ENCODE measurements at places on chromosomes 7 and 10.

DNA sequence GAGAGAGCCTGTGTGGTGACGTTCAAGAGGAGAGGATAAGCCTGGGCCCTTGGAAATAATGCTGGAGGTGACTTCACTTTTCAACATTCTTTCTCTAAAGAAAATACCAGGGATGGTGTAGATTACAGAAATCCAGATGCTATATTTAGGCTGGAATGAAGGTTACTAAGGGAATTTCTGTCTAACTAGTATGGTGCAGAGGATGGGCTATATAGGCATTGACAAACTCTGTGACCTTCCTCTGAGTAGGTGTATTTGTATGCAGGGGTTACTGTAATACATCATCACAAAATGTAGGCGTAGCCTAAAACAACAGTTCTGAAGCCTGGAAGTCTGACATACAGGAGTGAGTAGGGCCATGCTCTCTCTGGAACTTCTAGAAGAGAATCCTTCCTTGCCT, 155.3 kb upstream of the INHBA start:
- DNase-seq = no peak

DNA sequence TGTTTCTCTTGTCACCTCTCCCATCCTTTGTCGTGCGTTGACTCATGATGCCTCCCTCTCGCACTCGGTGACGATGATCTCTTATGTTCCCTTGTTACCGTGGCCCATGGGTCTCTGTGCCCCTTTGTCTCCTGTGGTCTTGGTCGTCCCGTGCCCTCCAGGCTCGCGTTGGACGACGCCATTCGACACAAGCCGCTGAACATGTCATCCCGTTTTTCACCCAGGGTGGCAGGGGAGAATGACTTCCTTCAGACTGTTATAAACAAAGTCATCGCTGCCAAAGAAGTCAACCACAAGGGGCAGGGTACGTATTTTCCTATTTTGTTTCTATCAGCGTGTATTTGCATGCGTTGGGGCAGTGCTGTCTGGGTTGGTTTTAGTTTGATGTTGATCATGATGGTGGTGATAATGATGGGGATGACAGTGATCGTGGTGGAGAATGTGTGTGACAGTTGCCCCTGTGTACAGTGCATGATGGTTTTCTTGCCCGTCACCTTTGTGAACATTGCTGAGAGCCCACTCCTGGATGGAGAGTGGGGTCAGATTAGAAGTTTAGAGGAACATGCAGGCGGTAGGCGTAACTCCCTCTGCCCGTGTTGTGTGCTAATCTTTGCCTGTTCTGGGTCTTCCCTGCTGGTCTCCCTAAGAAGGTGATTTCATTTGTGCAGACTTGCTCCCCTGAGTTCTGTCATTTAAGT, 107.0 kb downstream of the DOCK1 start:
- no peak for DNase-seq

- DNase-seq = no peak
Measured at GRCh38 chr7:39451901-39452300, 114.3 kb upstream of the YAE1 start.

GRCh38 chr10:35910234-35910633, 268.1 kb upstream of the FZD8 start:
- no peak for DNase-seq

GRCh38 chr7:106770191-106770590, 94.9 kb upstream of the PIK3CG start:
- DNase-seq = no peak

DNA sequence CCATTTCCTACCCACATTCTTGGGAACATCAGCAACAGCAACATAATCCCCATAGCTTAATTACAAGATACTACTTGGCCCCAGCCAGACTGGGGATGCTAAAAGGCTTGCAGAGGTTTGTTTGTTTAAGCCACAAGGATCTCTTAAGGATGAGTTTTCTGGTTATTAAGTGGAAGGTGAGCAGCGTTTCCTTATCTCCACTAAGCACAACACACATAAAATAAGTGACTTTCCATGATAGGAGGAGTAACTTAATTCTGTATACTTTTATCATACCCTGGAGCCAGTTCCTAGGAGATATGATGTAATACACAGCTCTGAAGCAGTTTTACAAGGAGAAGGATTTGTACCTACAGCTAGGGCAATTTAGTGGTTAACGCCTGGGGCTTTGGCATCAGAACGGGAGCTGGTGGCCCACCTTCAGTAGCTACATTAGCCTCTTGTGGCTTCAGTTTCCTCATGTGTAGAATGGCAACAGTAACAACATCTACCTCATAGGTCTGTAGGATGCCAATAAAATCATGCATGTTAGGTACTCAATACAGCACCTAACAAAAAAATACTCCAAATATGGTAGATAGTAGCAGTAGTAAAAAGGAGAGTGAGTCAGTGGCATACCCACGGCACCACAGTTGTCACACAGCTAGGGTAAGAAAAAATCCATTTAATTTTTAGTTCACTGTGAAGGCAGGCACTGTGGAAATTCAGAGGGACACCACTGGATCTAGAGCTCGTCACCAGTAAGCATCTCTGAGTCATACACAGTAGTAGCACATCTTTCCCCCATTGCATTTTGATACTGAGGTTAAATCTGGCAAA, 55.2 kb downstream of the DOCK4 start:
- DNase-seq = no peak

DNA sequence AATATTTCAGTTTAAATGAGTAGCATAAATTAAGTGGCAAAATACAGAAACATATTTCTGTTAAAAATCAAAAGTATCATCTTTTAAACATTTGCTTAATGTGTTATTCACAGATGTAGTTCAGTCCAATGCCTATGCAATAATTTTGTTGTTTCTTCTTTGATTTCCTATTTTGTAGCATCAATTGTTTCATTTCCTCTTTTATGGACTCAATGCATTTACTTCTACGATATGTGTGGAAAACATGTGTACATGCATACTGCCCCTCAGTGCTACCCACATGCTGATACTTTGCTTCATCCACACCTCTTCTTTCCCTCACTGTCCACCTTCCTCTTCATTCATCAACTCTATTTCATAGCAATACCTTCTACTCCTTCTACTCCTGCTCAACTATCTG, 108.1 kb downstream of the PTN start:
- DNase-seq = no peak

DNA sequence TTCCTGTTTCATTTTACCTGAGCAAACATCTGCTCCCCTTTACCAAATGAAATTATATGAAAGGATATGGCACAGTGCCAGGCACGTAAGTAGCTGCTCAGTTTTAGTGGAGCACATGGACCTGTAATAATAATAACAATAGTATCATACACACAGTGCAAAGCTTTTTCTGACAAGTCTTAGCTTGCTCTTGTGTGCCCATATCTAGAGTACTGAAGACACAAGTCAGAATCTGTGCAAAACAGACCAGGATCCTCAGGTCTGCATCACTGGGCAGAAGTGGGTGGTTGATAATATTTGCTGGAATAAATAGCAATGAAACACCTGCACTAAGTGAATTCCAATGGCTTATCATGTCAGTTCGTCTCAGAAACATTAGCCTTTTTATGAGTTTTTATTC, 85.5 kb upstream of the DKK1 start:
- no peak for DNase-seq

DNA sequence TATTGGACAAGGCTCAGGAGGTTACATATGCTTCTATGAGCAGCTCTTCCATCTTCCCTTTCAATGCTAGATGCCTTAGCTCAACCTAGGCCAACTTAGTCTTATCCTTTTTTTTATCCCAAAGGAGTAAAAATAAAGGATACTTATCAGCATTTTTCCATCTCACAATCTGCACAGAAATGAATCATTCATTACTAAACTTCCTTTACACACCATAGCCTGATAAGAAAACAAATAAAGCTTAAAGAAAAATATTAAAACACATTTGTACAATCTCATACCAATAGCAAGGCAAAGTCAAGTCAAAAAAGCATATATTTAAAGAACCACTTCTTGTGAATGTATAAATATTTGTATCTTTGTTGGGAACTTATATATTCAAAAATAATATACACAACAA, 407.4 kb downstream of the GRM8 start:
- no peak for DNase-seq

GRCh38 chr10:44786286-44786850, 124.8 kb upstream of the TMEM72 start:
- no peak for DNase-seq

GRCh38 chr10:639001-639750, 50.3 kb downstream of the DIP2C start:
- no peak for DNase-seq

DNA sequence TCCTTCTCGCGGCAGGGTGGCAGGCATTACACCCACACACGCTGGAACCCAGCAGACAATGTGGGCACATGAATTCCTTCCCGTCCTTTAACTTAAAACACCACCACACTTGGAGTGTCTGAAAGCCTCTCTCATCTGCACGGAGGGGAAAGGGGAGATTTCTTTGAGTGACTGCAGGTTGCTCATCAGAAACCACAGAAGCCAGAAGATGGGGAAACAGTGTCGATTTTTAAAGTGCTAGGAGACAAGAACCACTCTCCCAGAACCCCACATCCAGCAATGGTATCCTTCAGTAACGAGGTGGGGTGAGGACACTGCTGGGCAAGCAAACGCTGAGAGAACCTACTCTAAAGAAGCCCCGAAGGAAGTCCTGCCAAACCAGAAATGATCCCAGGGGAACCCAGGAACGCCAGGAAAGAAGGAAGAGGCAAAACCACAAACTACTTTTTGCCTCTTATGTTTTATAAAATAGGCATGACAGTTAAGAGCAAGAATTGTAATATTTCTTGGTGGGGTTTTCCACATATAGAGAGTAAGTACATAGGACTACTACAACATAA, 254.3 kb downstream of the ELFN1 start:
- DNase-seq = no peak

DNA sequence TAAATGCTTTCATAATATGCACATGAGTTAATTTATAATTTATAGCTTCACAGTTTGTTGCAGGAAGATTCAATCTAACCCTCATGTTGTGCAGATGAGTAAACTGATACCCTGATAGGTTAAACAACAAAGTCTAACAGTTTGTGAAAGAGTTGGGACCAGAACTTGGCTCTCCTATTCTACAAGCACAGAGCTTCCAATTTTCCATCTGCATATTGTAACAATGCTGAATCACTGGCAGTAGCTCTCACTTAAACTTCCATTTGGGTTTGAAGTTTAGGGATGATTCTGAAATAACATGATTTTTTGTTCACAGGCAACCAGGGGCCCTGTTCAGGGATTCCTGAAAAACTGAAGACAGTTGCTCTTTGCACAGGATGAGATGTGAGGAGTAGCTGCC, 179.3 kb downstream of the XPNPEP1 start:
- DNase-seq = no peak

DNA sequence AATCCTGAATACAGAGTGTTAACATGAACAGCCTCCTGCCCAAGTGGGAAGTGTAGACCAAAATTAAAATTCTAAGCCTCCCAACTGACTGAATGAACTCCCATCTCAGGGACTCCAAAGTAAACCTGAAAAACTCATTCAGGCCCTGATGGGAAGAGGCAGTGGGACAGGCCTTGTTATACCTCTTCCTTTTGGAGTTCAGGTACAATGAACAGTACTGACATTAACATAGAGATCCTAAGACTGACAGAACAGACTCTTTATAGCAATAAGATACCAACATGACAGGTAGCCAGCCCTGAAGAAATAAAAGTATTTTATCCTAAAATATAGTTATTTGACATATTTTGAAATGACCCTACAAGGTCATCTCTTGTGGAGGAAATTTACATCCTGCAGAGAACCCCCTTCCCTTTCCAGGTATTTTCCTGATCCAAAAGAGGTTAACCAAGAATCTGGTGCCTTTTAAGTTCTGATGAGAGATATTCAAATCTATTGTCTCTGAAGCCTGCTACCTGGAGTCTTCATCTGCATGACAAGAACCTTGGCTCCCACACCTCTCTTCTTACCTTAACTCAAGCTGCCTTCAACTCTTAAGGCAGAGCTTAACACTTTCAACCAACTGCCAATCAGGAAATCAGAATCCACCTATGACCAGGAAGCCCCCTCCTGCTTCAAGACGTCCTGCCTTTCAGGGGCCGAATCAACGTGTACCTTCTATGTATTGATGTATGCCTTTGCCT, 103.3 kb upstream of the PFKP start:
- DNase-seq = no peak

DNA sequence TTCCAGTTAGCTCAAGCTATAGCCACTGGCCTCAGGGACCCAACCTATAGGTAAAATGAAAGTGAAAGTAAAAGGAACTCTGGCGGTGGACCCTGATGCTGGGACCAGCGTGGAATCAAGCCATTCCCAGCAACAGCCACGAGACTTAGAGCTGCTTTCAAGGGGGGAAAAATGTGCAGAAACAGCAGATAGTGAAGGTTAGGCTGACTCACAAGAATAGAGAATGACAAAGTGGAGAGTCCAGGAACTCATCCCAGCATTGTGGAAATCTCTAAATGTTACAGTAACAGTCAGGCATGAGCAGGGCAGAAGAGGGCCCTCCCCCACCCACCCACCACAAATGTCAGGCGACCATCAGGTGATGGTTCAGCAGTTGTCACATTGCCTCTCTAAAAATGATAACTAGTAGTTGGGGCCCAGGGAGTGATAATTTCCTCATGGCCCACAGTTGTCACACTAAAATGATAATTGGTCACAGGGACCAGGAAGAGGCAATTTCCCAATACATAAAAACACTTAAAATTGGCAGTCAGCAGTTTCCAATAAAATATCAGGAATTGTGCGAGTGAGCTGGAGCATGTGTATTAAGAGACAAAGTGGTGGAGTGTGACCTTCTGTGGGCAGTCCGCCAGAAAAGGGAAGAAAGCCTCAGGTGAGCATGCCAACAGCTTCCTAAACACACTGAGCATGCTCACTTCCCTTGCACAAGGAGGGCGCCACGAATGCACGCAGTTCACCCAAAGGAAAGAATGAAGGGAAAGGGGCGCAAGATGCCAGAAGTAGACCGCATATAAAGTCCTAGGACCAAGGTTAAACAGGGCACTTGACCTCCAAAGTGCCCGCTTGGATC, 129.8 kb upstream of the PPP1R3A start:
- no peak for DNase-seq

DNA sequence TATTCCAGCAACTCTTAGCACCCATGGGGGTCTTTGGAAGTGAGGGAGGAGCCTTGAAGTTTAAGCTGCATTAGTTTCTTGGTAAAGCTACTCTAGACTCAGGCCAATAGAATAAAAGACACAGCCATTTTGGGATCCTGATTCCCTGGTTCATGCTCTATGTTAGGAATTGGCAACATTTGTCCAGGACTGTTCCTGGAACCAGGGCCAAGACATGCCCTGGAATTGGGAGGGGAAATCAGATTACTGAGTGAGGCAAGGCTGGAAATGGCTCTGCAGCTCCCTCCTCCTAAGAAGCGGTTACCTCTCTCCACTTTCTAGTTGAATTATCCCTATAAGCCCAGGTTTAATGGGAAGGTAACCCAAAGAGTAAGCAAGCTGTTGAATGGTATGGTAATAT, 14.2 kb upstream of the BMPR1A start:
- no peak for DNase-seq

DNA sequence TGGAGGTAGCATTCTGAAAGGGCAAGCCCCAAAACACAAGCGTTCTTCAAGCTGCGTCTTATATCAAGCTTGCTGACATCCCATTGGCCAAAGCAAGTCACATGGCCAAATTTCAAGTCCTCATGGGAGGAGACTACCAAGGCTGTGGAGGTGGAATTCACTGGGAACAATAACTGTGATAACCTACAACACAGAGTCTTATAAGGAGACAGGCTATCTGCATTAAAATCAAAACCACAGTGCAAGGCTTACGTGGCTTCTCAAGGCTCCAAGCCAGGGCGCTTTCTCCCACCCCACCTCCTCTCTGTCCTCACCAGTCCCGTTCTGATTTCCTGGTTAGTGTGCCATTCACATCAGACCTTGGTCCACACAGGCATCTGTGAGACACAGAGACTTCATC, 39.4 kb downstream of the ADRB1 start:
- DNase-seq = no peak

GRCh38 chr7:116241291-116241690, 31.0 kb downstream of the TES start:
- DNase-seq = no peak
